ENCODE measurements at places on chromosomes 5 and 9.

- DNase-seq, result no peak
Measured at GRCh38 chr9:128106940-128107467, 20.5 kb downstream of the PTGES2 start.

- DNase-seq, result no peak
Measured at GRCh38 chr9:21408817-21409216, at the start of gene IFNA8. TSS of gene IFNA8 (plus strand) at chr9:21409117. CDS start at chr9:21409177, 60 bp downstream.

GRCh38 chr5:77355080-77355479 is 137.0 kb downstream of the WDR41 start:
- no peak for DNase-seq

- DNase-seq, result no peak
Measured at GRCh38 chr5:2697041-2697440, 54.4 kb downstream of the IRX2 start.

DNA sequence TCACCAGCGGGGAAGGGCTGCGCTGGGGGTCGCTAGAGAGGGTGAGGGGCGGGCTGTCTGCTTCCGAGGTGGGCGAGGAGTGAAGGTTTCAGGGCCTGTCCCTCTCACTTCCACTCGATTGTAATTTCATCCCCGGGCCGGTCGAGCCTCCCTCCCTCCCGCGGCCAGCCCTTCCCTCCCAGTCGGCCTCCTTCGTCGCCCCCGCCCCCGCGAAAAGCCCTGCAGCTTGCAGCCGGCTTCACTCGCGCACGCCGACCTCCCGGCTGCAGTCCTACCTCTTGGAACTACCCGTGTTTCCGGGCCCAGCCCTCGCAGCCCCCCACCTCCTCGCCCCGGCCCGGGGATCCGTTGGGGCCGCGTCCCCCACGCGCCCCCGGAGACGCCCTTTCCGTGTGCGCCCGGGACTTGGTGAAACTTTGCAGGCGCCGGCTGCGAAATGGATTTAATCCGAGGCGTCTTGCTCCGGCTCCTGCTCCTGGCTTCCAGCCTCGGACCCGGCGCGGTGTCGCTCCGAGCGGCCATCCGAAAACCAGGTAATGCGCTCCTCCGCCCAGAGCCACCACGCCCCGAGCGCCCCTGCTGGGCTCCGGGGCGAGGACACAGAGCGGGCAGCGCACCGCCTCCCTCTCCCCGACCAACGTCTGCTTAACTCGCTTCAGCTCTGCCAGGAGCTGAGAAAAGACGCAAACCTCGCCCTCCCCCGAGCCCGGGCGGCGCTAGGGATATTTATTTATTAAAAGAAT is at the start of gene EGFLAM:
TSS of gene EGFLAM (plus strand) at position 241 of the 743 bp plus-strand sequence. CDS start at position 437, 196 bp downstream.
- no peak for DNase-seq

DNA sequence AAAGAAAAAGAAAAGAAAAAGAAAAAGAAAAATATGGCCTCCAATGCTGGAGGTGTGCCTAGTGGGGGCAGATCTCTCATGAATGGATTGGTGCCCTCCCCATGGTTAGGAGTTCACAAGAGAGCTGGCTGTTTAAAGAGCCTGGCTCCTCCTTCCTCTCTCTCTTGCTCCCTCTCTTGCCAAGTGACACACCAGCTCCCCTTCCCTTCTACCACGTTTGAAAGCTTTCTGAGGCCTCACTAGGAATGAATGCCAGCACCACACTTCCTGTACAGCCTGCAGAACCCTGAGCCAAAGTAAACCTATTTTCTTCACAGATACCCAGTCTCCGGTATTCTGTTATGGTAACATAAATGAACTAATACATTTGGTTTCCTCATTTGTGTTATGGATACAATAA is 14.4 kb upstream of the GALNT10 start:
- no peak for DNase-seq

- DNase-seq, result no peak
Measured at GRCh38 chr9:82325907-82326306, 337.3 kb downstream of the SPATA31D1 start.

DNA sequence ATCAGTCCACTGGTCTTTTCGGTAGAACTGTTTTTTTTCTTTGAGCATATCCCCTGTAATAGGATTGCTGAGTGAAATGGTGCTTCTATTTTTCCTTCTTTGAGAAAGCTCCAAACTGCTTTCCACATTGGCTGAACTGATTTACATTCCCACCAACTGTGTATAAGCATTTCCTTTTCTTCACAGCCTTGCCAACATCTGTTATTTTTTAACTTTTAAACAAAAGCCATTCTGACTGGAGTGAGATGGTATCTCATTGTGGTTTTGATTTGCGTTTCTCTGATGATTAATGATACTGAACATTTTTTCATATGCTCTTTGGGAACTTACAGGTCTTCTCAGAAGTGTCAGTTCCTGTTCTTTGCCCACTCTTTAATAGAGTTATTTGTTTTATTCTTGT is 764.7 kb downstream of the MTRR start:
- no peak for DNase-seq

DNA sequence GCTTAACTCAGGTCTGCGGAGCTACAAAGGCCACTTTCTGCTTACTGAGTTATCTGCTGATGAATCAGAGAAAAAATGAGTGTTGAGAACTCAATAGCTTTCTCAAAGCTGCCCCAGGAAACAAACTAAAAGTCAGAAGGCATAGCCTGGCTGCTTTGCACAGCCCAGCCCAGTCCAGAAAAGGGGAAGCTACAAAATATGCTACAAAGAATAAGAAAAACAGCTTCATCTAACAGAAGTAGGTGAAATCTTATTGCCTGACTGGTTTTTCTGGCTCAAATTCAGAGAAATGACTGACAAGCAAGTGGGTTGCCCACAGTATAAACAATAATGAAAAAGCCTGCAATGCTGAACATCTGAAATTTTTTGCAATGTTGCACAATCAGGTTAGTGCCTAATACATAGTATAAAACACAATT is 156.2 kb downstream of the PPP2R2B start:
- no peak for DNase-seq

DNA sequence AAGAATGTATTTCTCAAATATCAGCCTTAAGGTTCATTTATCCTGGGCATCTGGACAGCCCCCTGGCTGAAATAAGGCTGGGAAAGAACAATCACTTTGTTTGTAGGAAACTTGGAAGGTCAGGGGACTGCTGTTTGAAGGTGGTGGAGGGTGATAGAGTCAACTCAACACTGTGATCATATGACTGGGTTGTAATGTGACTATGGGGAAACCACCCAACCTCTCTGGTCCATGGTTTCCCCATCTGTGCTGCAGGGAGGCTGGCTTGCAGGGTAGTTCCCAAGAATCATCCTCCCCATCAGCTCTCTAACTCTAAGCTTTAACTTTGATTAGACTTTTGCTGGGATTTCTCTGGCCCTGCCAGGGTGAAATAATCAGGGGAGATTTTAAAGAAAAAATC is 10.0 kb downstream of the INSYN2B start:
- DNase-seq, result no peak

DNA sequence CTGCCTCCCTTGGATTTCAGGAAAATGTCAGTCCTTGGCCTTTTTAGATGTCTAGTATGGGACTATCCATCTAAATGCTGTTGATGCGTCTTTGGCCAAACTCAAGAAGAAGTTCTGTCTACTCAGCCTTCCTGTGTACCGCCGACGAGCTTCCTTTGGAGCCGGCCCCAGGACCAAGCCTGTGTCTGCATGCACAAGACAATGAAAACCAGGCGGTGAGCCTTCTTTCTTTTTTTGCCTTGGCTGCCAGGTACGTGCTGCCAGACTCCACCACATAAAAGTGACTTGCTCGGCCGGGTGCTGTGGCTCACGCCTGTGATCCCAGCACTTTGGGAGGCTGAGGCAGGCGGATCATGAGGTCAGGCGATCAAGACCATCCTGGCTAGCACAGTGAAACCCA is 6.0 kb upstream of the NEURL1B start:
- DNase-seq, result no peak

DNA sequence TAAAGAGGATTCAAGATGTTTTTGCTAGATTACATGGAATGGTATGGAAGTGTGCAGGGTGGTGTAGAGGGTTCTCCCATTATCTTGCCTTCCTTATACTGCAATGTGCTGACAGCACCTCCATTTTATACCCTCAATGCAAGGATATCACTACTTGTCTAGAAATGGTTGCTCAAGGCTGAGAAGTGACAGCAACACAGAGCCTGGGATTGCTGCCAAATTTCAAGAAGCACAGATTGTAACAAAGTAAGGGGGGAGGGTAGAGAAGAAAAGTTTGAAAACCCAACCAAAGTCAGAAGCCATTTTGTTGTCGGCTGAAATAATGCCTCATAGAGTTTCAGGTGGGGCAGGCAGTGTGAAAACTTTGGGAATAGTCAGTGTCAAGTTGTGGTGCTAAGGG is 29.8 kb downstream of the PCDHAC2 start:
- no peak for DNase-seq

GRCh38 chr5:61347080-61347479 is 15.0 kb downstream of the ZSWIM6 start:
- DNase-seq, result no peak

- no peak for DNase-seq
Measured at GRCh38 chr9:82604947-82605656, 457.8 kb downstream of the RASEF start.

- DNase-seq, result no peak
Measured at GRCh38 chr5:114252226-114252625, 109.6 kb upstream of the KCNN2 start.

- DNase-seq, result no peak
Measured at GRCh38 chr9:31119890-31120454, 1264.5 kb upstream of the ACO1 start.

GRCh38 chr9:129561594-129562281 is 59.2 kb downstream of the C9orf50 start:
- no peak for DNase-seq

DNA sequence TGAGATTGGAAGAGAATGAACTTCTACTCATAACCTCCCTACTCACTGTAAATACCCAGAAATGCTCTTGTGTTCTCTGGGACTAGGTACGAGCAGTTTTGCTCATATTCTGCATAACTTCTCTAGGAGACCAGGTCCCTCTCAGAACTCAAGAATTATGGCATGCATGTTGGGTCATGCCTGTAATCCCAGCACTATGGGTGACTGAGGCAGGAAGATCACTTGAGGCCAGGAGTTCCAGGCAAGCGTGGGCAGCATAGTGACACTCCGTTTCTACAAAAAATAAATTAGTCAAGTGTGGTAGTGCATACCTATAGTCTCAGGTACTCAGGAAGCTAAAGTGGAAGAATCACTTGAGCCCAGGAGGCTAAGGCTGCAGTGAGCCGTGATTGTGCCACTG is 141.9 kb downstream of the OXCT1 start:
- DNase-seq, result no peak

- DNase-seq, result no peak
Measured at GRCh38 chr5:63032343-63032742, 453.7 kb downstream of the LRRC70 start.

DNA sequence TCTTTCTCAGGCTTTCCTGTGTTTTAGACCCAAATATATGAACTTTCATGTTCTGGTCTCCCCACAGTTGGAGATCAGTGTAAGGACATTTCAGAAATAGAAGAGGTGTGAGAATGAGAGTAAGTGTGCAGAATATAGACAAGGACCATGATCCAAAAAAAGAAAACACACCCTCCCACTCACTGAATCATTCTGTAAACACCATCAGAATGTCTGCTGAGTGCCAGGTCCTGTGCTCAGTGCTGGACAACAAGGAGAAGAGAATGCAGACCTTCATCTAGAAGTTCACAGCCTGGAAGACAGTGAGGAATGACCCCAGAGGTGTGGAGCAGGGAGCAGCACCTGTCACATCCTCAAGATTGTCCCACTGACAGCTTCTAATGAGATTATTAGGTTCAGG is 19.1 kb upstream of the SH3RF2 start:
- no peak for DNase-seq

DNA sequence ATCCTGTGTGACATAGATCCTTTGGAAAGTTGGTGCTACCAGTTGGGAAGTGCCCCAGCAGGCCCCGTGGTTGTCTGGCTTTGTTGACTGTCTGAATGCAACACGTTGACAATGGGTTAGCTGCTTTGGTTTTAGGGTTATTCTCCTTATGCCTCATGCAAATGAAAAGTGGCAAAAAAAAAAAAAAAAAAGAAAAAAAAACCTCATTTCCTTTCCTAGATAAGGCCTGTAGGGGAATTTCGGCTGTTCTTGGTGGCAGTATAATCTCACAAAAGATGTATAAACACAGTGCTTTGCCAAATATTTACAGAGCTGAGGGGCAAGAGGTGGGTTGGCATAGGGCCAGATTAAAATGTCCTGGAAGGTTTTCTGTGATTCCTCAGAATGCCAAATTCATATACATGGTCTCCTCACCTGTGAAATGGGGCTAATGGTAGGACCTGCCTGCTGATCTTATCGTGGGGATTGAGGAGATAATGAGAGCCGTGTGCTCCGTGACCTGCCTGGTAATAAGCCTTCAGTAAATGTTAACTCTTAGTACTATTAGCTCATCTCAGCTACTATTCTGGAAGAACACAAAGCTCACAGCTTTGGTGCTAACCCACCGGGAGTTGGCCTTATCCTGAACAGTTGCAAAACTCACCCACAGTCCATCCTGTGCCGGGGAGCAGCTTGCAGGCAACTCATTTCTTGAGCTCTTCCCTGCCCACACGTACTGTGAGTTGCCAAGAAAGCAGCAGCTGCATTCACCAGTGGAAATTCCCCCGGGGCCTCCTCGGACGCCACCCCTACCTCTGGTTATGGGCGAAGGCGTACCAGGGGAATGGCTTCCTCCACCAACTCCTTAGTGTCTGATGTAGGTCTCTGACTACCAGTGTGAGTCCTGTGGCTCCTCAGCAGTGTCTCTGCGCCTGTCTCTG is 220.3 kb downstream of the NR3C1 start:
- no peak for DNase-seq

DNA sequence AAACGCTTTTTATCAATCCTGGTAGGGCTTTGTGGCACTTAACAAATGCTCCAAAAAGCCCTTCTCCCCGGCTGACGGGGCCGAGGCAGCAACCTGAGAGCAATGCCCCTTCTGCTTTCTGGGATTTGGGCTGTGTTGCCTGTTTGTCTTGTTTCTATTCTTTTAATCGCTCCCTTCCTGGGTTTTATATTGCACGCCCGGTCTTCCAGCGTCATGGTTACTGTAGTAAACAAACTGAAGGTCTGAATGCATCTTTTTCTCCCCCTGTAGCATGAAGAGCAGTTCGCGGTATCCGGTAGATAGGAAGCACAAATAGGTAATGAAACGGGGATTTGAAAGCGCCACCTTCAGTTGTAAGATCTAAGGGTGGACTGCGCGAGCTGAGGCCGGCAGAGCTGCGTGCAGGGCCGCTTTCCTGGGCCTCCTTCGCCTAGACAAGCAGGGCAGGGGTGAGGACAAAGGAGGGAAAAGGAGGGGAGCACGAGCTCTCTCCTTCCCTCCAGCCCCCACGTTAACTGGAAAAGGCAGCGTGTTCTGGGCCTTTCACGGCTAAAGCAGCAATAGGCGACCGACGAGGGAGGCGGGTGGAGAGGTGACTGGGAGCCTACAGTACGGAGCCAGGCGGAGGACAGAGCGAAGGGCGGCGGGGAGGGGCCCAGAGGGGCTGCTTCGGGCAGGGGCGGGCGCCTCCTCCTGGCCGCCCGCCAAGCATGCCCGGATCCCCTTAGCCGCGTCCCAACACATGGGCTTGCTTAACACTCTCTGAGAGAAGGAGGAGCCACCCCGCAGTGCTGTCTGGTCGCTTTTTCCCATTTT is 49.3 kb upstream of the ZNF366 start:
- DNase-seq, result no peak

- no peak for DNase-seq
Measured at GRCh38 chr5:921456-922435, 29.1 kb downstream of the TRIP13 start.

- DNase-seq, result no peak
Measured at GRCh38 chr5:116032094-116032517, at the start of gene ARL14EPL. TSS of gene ARL14EPL (plus strand) at chr5:116032472. CDS start at chr5:116051466, 18,994 bp downstream.
